T-helper 9 cell (primary cell): ENCODE measurements at places on chromosomes 5 and 9.

GRCh38 chr9:128903871-128904620 lies 16.7 kb upstream of the PHYHD1 start:
- DNase-seq, result no peak

DNA sequence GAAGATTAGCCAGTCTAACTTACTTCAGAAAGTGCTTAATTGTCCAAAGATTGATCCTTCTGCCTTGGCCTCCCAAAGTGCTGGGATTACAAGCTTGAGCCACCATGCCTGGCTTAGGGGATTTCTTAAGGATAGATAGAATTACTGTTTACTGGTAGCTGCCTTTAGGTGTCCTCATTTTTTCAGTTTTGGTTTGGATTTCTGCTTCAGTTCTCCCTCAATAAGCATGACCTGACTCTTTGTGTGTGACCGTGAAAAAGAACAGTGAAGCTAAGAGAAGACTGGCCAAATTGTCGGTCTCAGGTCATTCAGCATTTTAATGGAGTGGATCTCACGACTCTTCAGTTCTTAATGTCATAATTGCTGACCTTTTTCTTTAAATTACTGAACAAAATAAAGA lies 22.9 kb upstream of the CMYA5 start:
- DNase-seq, result no peak

GRCh38 chr9:112898872-112899311 lies 8.2 kb upstream of the SLC46A2 start:
- no peak for DNase-seq

DNA sequence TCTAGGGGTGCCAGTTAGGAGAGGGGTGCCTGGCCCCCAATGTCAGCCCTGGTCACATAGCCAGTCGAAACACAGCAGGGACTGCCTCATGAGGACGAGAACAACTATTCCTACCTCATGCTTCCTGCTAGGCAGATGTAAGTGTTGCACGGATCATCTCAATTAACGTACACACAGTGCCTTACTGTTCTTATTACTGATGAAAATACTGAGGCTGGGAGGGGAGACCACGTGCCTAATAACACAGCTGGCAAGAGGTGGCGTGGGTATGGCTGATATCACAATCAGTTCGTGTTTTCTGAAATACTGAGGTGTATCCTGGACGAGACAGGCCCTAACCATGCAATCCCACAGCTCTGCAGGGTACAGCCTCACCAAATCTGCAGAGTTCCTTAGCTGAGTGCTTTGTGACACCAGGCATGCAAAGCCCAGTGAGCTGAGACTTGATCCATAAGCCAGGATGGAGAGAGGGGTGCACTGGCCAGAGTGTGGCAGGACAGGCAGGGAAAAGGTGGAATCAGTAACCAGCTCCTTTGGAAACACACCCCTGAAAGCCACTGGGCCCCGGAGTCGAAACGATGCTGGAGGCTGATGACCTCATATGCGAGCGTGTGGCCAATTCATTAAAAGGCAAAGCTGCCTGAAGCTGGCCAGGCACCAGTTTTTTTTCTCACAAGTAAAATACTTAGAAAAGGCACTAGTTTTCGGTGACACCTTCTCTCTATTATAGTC lies 63.9 kb downstream of the PRRT1B start:
- no peak for DNase-seq

DNA sequence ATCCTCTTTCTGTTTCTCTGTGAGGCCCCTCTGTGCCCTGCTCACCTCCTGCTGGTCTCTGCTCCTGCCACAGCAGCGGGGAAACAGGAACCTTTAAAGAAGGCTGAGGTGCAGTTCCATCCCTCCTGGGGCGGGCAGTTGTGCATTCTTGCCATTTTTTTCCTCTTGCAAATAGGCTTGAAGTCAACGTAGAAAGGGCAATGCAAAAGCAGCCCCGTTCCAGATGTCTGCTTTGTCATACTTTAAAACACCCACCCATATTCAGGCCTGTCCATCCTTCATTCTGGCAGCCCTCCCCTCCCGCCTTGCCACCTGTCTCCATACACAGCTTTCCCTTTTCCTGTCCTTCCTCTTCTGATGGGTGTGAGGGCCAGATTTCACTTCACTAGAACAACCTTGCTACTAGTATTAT lies 65.4 kb upstream of the KLF9 start:
- no peak for DNase-seq

- no peak for DNase-seq
Measured at GRCh38 chr9:98787766-98788335, 8.5 kb downstream of the ANKS6 start.

- no peak for DNase-seq
Measured at GRCh38 chr5:1511048-1511447, 12.7 kb downstream of the LPCAT1 start.

DNA sequence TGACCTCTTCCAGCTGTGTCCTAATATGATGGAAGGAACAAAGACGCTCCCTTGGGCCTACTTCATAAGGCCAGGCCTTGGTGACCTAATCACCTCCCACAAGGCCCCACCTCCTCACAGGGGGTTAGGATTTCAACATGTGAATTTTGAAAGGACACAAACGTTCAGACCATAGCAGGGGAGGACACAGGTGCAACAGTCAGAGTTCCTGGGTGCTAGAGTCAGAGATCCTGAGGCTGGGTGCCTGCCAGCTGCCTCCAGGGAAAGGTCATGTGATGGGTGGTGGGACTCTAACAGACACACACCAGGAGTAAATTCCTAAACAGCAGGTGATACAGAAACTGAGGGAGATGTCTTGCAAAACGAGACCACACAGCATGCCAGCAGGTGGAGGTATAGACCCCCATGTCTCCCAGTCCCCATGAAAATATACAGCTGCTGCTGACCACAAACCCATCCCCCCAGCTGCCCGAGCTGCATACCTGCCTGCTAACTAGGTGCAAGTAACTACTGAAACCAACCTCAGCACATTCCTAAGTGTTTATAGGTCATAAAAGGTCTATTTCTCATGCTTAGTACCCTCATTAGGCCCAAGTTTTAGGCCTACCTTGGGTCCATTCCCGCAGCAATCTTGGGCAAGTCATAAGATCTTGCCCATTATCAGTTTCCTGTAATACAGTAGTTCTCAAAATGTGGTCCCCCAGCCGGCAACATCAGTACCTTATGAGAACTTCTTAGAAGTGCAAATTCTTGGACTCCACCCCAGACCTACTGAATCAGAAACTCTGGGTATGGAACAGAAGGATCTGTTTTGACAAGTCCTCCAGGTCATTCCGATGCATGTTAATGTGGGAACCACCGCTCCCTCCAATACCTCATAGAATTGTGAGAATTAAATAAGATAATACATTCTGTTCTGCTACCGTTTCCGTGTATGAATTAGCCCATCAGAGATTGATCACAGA lies 245.3 kb downstream of the ENC1 start:
- no peak for DNase-seq

DNA sequence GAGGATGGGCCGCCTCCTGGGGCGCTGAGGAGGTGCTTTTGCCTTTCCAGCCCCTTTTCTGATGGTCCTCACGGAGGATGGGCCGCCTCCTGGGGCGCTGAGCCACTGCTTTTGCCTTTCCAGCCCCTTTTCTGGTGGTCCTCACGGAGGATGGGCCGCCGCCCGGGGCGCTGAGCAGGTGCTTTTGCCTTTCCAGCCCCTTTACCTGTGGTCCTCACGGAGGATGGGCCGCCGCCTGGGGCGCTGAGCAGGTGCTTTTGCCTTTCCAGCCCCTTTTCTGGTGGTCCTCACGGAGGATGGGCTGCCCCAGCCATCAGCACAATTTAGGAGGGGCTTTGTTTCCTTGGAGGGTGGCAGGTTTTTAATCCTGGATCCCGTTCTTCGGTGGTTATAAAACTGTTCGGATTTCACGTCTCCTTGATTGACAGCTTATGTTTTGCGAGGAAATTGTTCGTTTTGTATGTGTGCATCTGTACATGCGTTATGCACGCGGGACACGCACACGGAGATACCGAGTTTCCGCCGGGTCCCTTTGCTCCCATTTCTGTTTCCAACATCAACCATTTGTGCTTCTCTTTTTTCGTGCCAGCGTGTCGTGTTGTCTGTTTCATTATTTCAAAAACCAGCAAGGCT lies 34.7 kb upstream of the SLC9A3 start:
- no peak for DNase-seq

GRCh38 chr9:17876687-17877086 lies 297.8 kb downstream of the SH3GL2 start:
- no peak for DNase-seq

- DNase-seq, result no peak
Measured at GRCh38 chr5:16852251-16853005, 83.7 kb downstream of the MYO10 start.

- DNase-seq, result no peak
Measured at GRCh38 chr9:96156171-96156974, 145.6 kb downstream of the HSD17B3 start.

GRCh38 chr5:5767286-5767928 lies 344.9 kb downstream of the ICE1 start:
- no peak for DNase-seq

GRCh38 chr9:95757439-95757838 lies 118.1 kb upstream of the ERCC6L2 start:
- no peak for DNase-seq

DNA sequence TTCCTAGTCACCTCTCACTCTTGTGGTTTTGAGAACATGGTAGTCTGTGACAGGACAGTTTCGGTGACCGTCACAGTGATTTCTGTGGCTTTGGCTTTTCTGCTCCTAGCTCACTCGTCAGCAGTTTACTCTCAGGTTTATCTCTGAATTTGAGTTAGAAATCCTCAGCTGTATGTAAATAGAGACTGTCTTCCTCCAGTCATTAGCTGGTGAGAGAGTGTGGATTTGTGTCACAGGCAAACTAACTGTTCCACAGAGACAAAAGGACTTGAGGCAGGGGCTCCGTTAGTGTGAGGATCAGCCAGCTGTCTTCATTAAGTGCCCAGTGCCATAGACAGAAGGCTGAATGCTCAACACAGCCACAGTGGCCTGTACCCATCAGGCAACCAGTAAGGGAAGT lies 131.4 kb downstream of the CD180 start:
- DNase-seq, result no peak

DNA sequence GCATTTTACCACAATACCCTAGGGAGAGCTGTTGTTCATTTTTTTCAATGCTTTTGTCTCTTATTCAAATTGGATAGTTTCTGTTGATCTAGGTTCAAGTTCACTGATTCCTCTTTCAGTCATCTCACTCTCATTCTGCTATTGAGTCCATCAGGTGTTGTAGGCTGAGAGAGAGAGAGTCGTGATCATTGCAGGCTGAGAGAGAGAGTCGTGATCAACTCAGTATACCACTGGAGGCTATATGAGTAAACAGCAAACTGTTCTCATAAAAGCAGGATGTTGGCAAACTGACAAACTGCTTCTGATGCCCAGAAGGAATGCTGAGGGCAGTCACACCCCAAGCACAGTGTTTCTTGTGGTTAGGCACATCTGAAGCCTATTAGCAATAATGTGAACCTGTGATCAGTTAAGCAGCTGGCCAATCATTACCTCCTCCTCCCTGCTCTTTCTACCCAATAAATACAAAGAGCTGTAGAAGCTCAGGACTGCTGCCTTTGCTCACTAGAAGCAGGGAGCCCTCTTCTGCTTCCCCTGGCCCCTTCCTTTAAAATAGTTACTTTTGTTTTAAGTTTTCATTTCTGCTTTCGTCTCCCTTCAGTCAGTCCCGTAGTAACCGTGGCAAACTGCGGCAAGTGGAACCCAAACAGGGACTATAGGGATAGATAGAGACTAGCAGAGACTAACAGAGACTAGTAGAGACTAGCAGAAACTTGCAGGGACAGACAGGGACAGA lies 476.1 kb upstream of the ACO1 start:
- no peak for DNase-seq

DNA sequence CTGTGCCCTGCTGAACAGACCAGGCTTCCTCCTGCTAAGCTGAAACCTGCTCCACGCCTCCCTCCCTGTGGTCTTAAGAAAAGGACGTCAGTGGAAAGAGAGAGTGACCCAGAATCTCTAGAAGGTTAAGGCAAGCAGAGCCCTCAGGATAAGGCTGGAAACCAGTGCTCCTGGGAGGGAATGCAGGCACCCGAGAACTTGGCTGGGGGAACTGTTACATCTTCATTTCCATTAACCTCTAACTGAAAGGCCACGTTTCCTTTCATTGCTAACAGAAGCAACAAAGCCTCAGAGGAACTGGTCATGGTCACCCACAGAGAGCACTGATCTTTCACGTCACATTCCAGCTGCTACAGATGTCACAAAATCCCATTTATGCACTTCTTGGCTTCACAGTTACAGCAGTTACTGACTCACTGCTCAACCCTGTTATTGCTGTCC lies 26.1 kb upstream of the AKNA start:
- no peak for DNase-seq

GRCh38 chr5:66993882-66994281 lies 202.7 kb downstream of the CD180 start:
- no peak for DNase-seq

GRCh38 chr5:1497795-1498622 lies 25.8 kb downstream of the LPCAT1 start:
- DNase-seq, result no peak
